ENCODE measurements at places on chromosomes 4 and X. TPM values are rescaled to one million over a fixed set of nuclear protein-coding genes. Genes with fewer than 3 reads are reported as not detected.

FRG2 gene
- not detected for total RNA-seq

USP17L29 gene
- not detected for total RNA-seq

NLRP2B gene
- not detected for total RNA-seq

SSX4 gene
- total RNA-seq = not detected

OTC gene
- total RNA-seq = not detected

MND1 gene
- 0.98 TPM for total RNA-seq

SPIN3 gene
- 14.9 TPM for total RNA-seq

CXorf49 gene
- total RNA-seq = not detected

STOX2 gene
- total RNA-seq = 31.8 TPM

PTPN13 gene
- total RNA-seq = 62.3 TPM

HSD17B13 gene
- total RNA-seq = not detected

EREG gene
- total RNA-seq = 0.44 TPM

- no peak overlapping the region for H3K27ac ChIP-seq
- no peak for DNase-seq
- H3K27me3 ChIP-seq = no peaks in the 10 kb centered on the region
- no peaks in the 10 kb centered on the region for H3K4me1 ChIP-seq
Observed at GRCh38 chr4:8297141-8297601, 27.6 kb downstream of the HTRA3 start.

GRCh38 chr4:76532805-76533204 is 97.8 kb downstream of the SHROOM3 start:
- no peak overlapping the region for H3K4me3 ChIP-seq
- no peak overlapping the region for H3K27ac ChIP-seq
- DNase-seq = no peak
- H3K36me3 ChIP-seq = no peaks in the 10 kb centered on the region
- H3K4me1 ChIP-seq = no peaks in the 10 kb centered on the region
- H3K27me3 ChIP-seq = no peaks in the 10 kb centered on the region

GRCh38 chrX:15269120-15269519 is 763 bp downstream of the ASB9 start:
- H3K4me3 ChIP-seq = peak overlapping the region; percentile 54
- DNase-seq = no peak
- peaks cover 4% of the 10 kb centered on the region for H3K27me3 ChIP-seq
- H3K36me3 ChIP-seq = no peaks in the 10 kb centered on the region

- no peak for DNase-seq
- peaks cover 14% of the 10 kb centered on the region for H3K36me3 ChIP-seq
- no peaks in the 10 kb centered on the region for H3K4me1 ChIP-seq
Observed at GRCh38 chr4:1976416-1977352, 32.1 kb downstream of the NELFA start.

DNA sequence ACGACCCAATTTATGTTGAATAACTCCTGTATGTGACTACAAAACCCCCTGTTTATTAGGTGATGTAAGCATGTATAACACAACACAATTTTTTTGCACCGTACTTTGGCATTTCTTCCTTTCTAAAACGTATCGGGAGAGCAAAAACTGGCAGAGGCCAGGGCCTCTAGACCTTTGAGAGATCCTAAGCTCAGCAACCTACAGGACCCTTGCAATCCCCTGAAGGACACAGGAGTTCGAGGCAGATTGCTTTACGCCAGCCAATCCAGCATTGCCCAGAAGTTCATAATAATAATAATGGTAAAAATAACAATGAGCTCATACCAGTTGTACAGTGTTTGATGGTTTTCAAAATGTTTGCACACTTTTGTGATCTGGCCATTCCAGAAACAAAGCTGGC is 7.7 kb downstream of the NKX3-2 start:
- H3K27ac ChIP-seq = no peak overlapping the region
- H3K36me3 ChIP-seq = no peaks in the 10 kb centered on the region
- H3K4me3 ChIP-seq = no peak overlapping the region
- peaks cover 94% of the 10 kb centered on the region for H3K27me3 ChIP-seq
- no peak for DNase-seq
- peaks cover 6% of the 10 kb centered on the region for H3K4me1 ChIP-seq

DNA sequence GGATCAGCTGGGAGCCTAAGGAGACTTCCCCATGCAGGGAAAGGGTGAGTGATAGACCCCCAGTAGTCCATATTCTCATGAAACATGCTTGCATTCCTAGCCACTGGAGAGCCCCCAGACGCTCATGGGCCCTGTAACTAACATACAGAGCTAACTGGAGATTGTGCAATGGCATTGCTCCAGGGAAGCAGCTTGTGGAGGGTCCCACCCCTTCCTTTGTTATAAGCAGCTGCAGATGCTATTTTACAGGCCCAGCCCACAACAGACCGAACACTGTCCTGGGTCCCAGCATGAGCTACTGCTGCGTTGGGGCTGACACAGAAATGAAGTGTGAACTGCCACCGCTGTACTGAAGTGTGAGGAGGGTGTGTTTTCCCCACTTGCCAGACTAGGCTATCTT is 1465.7 kb upstream of the DIAPH2 start:
- H3K4me3 ChIP-seq = no peak overlapping the region
- no peaks in the 10 kb centered on the region for H3K36me3 ChIP-seq
- no peaks in the 10 kb centered on the region for H3K27me3 ChIP-seq
- DNase-seq = no peak
- H3K27ac ChIP-seq = no peak overlapping the region
- no peaks in the 10 kb centered on the region for H3K4me1 ChIP-seq

GRCh38 chr4:183394166-183394951 is 50.1 kb upstream of the CDKN2AIP start:
- H3K4me3 ChIP-seq = no peak overlapping the region
- no peaks in the 10 kb centered on the region for H3K36me3 ChIP-seq
- H3K27me3 ChIP-seq = no peaks in the 10 kb centered on the region
- DNase-seq = no peak
- H3K27ac ChIP-seq = no peak overlapping the region
- H3K4me1 ChIP-seq = no peaks in the 10 kb centered on the region

DNA sequence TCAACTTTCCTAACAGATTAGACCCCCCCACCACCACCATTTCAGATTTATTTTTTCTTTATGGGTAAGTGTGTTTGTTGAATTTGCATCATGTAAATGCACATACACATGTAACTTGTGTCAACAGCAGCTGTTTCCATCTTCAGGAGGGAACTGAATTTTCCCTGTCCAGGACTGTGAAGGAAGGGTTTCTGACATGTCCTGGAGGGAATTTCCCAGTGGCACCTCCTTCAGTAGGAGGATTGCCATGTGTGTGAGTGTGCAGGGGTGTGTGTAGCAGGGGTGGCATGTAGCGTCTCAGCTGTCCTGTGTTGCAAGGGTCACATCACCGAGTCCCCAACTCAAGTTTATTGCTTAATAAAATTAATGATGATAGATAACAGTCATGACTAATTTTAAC is 19.7 kb downstream of the HERC6 start:
- peaks cover 6% of the 10 kb centered on the region for H3K36me3 ChIP-seq
- H3K4me1 ChIP-seq = no peaks in the 10 kb centered on the region
- no peak overlapping the region for H3K4me3 ChIP-seq
- DNase-seq = no peak

DNA sequence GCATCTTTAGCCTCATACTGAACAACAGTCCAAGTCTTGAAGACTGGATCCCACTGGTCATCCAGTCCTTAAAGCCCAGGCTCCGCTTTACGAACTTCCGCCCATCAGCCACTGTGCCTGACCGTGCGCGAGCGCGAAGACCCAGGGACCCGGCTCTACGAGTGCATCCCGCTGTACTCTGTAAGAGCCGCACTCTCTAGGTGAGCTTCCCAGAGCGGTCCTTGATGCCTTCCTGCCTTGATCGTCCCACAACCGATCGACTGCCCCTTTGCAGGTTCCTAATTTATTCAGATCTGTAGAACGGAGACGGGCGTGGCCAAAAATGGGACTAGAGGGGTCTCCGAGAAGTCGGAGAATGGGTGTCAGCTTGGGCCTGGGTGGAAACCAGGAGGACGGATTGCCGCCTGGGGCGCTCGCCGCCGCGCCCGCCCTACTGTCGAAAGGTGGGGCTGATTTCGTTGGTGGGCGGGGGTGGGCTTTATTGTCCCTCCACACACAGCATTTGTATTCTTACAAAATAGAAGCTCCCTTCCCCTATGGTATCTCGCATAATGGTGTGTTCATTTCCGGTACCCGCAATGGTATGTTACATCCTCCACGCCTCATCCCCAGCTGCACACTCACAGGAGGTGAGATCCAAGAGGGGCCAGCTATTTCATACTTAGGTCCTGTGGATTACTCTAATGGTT is 42.3 kb upstream of the FAM156A start:
- H3K4me1 ChIP-seq = no peaks in the 10 kb centered on the region
- H3K27ac ChIP-seq = no peak overlapping the region
- peaks cover 17% of the 10 kb centered on the region for H3K27me3 ChIP-seq
- no peak for DNase-seq

DNA sequence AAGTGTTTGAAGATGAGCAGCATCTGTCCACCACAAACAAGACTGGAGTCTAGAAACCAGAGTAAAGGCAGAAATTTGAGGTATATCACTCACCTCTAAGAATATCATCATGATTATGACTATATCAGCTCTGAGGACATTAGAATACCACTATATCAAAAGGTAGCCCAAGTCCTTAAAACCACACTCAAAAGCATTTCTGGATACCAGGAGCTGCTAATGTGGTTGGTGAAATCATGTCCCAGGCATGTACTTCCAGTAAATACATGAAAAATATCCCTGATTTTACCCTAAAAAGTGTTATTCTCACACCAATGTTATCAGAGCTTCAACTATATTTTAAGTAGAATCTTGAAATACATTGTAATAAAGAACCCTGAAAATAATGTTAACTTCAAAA is 136.3 kb upstream of the SMAD1 start:
- no peak overlapping the region for H3K27ac ChIP-seq
- H3K27me3 ChIP-seq = no peaks in the 10 kb centered on the region
- no peaks in the 10 kb centered on the region for H3K4me1 ChIP-seq
- no peak overlapping the region for H3K4me3 ChIP-seq

DNA sequence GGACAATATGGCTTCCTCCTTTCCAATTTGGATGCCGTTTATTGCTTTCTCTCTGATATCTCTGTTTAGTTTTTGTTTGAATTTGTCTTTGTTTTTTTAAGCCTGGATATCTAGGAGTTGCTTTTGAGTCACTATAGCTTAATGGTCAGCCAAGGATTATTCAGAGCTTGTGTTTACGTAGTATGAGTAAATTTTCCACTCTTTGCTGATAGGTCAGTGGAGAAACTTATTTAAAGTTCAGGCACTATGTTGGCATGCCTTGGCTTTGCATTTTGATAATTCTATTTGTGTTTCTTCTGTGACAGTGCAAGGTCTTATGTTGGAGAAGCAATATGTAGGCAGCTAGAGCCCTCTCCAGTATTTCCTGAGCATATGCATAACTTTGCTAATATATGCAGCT is 315.2 kb downstream of the GRID2 start:
- H3K36me3 ChIP-seq = no peaks in the 10 kb centered on the region
- no peak overlapping the region for H3K4me3 ChIP-seq
- H3K4me1 ChIP-seq = no peaks in the 10 kb centered on the region
- H3K27ac ChIP-seq = no peak overlapping the region
- DNase-seq = no peak
- H3K27me3 ChIP-seq = no peaks in the 10 kb centered on the region

- H3K27ac ChIP-seq = peak overlapping the region; percentile 28
Observed at GRCh38 chrX:47129899-47130358, 14.6 kb downstream of the NDUFB11 start.

DNA sequence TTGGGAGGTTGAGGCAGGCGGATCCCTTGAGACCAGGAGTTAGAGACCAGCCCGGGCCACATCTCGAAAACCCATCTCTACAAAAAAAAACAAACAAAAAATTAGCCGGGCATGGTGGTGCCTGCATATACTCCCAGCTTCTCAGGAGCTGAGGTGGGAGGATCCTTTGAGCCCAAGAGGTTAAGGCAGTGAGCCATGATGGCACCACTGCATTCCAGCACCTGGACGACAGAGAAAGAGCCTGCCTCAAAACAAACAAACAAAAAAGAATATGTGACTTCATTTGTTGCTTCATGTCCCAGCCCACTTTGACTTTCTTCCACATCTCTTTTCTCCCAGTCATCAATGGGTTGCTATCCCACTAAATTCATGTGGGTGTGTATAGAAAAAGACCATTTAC is 79.7 kb downstream of the BCOR start:
- H3K4me1 ChIP-seq = no peaks in the 10 kb centered on the region
- no peak overlapping the region for H3K4me3 ChIP-seq
- H3K27ac ChIP-seq = no peak overlapping the region
- no peaks in the 10 kb centered on the region for H3K36me3 ChIP-seq
- no peaks in the 10 kb centered on the region for H3K27me3 ChIP-seq
- DNase-seq = no peak

GRCh38 chrX:139201924-139202323 is 328.6 kb upstream of the F9 start:
- no peaks in the 10 kb centered on the region for H3K36me3 ChIP-seq
- DNase-seq = no peak
- no peak overlapping the region for H3K4me3 ChIP-seq

- H3K36me3 ChIP-seq = no peaks in the 10 kb centered on the region
Observed at GRCh38 chrX:94560930-94561329, 886.9 kb downstream of the FAM133A start.

GRCh38 chr4:169369634-169370033 is 98.9 kb upstream of the SH3RF1 start:
- H3K4me1 ChIP-seq = no peaks in the 10 kb centered on the region
- no peaks in the 10 kb centered on the region for H3K27me3 ChIP-seq
- no peaks in the 10 kb centered on the region for H3K36me3 ChIP-seq
- H3K27ac ChIP-seq = no peak overlapping the region

DNA sequence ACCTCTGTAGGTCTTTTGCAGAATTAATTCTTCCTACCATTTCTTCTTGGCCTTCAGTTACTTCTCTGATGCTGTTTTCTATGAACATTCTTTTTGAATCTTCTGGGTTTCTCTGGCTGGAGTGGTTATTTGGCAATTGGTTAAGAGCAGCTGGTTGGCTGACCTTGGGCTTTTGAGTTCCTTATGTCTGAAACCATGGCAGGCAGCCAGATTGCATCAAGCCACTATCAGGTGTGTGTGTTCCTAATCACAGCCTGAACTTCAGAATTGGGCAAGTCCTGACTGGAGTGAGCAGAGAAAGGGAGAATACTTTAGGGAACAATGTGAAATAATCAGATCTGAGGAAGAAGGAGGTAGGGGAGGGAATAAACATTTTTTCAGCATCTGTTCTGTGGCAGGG is 90.2 kb downstream of the ARHGAP10 start:
- H3K4me3 ChIP-seq = no peak overlapping the region
- DNase-seq = no peak
- H3K27ac ChIP-seq = no peak overlapping the region
- H3K36me3 ChIP-seq = no peaks in the 10 kb centered on the region
- H3K4me1 ChIP-seq = peaks cover 3% of the 10 kb centered on the region

DNA sequence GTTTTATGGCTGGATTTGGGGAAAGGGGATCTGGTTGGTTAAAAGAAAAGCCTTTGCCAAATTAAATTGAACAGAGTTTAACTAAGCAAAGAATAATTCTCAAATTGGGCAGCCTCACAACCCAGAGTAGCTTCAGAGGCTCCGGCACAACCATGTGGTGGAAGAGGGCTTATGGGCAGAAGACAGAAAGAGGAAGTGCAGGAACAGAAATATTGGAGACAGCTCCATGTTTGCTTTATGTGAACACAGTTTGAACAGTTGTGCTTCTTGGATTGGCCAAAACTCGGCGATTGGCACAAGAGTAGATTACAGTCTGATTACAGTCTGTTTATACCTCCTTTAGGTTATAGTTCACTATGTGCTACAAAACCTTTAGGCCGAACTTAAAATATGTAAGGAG is 562.7 kb downstream of the TRIML1 start:
- H3K4me1 ChIP-seq = no peaks in the 10 kb centered on the region
- H3K27me3 ChIP-seq = no peaks in the 10 kb centered on the region
- no peak overlapping the region for H3K4me3 ChIP-seq
- H3K27ac ChIP-seq = no peak overlapping the region
- DNase-seq = no peak

GRCh38 chrX:15507005-15507404 is 6.4 kb downstream of the BMX start:
- no peak overlapping the region for H3K4me3 ChIP-seq
- no peak overlapping the region for H3K27ac ChIP-seq
- no peaks in the 10 kb centered on the region for H3K36me3 ChIP-seq
- peaks cover 8% of the 10 kb centered on the region for H3K27me3 ChIP-seq

Data from kidney (tissue), 22 donors.